Amygdala (tissue), 56 donors: ENCODE measurements at places on chromosomes 6 and 20.

DNA sequence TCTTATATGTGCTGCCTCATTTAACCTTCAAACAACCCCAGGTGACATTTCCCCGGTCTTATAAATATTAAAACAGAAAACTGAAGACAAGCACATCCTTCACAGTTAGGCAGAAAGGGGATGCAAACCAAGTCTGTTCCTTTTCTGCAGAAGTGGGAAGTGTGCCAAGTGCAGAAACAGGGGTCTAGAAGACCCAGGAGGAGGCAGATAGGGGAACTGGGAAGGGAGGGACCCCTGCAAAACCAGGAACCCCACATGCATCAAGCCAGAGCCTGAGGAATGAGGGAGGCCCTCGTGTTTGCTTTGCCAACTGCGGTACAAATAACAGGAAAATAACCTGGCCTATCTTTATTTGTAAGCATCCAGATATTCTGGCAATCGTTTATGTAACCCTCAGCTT is 17.0 kb upstream of the CST3 start:
- no peak for DNase-seq

DNA sequence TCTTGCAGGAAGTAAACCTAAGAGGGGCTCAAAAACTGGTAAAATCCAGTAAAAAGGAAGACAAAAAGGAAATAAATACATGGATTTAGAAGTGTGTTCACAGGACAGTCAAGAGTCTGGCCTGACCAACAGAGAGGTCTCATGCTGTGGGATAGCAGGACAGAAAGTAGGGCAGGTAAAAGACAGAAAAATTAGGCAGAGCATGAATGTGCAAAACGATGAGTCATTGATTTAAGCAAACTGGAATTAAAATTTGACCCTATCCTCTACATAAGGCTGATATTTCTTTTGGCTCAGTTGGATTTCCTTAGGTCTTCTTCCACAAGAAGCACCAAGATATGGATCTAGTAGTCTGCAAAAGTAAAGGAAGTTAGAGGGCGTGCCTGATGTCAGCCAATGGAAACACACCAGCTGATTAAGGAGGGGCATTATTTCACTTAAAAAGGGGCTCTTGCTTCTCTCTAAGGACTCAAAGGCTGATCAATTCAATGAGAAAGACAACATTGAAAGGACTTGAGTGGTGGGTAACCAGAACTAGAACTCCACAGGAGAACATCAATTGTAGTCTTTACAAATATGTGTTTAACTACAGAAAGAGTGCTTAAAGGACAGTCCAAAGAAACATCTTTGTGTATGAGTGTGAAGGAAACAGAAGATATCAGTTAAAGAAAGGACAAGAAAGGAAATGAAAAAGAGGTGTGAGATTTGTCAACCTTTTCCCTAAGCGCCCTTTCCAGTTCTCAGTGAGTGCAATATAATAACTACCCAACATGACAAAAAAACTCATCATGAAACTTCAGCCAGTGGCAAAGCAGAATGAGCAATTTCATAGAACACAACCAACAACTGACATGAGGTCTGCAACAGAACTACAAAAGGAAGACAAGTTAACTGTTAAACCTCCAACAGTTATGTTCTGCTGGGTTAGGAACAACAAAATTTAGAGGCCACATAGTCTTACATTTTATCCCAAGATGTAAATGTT is 19.4 kb upstream of the MYB start:
- no peak for DNase-seq

GRCh38 chr20:53227523-53227922 is 255.4 kb downstream of the TSHZ2 start:
- DNase-seq = no peak

DNA sequence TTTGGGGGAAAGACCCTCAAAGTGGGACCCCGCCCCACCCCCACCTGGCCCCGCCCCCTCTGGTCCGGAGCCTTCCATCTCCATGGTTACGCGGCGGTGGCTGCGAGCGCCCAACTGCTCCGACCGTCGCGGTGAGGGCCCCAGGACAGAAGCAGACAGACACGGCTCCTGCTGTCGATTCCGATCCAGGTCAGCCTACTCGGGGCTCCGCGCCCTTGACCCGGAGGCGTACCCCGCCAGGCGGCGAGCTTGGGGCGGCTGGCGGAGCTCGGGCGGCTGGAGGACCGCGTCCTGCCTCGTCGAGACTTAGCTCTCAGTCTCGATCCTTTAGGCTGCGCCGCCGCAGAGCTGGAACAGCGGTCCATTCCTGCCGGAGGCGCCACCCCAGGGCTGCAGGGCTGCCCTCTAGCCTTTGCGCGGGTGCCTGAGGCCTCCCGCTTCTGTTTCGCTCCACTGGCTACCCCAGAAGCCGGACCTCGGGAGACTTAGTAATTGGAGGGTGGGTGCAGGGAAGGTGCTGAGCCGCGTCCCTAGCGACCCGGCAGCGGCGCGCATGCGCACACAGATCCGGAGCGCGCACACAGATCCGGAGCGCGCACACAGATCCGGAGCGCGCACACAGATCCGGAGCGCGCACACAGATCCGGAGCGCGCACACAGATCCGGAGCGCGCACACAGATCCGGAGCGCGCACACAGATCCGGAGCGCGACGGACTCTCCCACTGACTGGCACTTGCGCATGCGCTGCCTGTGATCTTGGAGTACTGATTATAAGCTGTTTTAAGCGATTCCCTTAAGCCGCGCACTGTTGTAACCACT is at the start of gene CFAP206:
TSS of gene CFAP206 (plus strand) at position 72 of the 820 bp plus-strand sequence. CDS start 1,868 bp downstream, outside the sequence.
- DNase-seq = peak; percentile 53

DNA sequence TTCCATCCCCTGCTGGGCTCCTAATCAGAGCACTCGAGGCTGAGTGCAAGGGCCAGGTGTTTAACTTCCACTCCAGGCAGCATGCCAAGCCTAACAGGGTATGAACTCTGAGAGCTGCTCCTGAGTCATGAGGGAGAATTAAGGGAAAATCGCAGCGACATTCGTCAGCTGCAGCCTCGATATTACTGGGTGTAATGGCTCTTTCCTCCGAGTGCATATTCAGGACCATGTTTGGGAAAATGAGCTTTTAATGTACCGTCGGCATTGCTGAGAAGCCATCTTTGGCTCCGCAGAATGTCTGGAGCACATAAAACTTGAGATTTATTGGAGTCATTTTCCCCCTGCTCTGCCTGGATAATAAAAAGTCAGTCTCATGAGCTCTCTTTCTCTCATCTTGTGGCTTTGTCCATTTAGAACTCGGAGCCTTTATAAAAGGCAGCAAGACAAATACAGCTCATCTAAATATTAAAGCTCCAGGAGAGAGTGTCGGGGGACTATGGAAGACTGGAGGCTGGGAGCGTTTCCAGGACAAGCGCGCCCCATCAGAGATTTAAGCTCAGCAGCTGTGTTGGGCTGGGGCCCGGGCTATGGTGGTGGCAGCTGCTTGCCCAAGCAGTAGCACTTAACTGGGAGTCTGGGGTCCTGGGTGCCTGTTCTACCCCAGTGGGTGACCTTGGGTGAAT is 103.7 kb downstream of the TOX2 start:
- DNase-seq = no peak

DNA sequence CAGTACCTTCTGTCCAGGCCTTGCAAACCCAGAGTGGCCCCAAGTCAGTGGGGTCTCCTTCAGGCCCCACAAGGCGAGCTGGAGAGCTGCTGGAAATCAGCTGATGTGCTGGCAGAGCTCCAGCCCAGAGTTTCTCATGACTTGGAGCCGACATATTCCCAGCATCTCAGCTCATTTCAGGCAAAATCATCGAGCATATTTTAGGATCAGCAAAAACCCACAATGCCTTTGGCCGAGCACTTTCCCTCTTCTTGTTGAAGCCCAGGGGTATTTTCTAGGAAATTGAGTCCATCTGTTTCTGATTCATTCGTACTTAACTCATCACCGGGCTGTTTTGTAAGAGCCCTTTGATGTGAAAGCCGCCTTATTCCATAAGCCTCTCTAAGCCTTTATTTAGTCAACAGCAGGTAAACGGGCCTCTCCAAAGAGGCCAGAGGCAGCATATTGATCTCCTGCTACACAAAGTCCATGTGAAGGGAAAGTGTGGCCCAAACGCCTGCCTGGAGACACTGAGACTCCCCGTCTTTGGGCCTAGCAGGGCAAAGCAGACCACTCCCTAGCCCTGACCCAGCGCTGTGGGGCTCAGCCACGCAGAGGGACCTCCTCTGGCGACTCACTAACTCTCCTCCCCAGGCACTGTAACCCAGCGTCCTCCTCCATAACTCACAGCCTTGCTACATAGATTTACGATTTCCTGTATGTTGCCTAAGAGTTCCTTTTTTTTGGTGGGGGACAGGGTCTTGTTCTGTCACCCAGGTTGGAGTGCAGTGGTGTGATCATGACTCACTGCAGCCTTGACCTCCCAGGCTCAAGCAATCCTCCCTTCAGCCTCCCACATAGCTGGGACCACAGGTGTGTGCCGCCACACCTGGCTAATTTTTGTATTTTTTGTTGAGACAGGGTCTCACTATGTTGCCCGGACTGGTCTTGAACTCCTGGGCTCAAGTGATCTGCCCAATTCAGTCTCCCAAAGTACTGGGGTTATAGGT is 12.1 kb upstream of the C20orf203 start:
- DNase-seq = no peak

DNA sequence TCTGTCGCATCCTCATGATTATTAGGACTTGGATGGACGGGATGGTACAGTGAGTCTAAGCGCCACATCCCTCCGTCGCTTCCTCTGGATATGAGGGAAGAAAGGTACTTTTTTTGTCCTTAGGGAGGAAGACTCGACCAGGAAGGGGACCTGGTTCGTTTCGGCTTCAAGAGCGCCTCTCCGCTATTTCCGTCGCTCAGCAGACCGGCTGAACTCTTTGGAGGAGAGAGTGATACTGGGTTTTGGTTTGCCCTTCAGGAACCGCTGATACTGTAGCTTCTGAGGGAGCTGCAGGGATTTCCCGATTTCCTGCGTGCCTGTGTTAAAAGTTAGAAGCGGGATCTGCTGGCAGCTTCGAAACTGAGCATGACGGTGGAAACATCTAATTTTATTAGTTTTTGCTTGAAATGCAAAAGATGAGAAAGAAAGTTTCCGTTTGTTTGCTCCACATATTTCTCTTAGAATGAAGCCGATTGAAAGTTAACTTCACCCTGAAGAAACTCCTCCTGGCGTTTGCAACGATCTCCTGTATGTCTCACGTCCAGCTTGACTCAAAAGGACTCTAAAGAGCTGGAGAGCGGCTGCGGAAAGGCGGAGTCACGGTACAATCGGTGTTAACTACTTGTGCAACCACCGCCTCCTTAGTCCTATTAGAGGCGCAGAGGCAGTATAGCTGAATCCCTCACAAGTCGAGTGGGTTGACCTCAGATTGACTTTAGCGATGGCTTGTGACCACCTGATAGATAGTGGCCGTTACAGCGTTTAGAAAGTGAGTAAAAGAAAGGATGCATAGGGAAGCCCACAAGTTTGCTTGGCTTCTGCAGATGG is 129.4 kb downstream of the TRIM27 start:
- no peak for DNase-seq

- DNase-seq = peak; percentile 98
Observed at GRCh38 chr6:33317669-33318425, at the start of gene ZBTB22. ZBTB22 (minus strand) TSS chr6:33317744; CDS start chr6:33316916, 828 bp downstream.

GRCh38 chr6:68826501-68826900 is 191.4 kb downstream of the ADGRB3 start:
- DNase-seq = no peak

GRCh38 chr6:108839083-108839642 is 9.1 kb upstream of the ARMC2 start:
- DNase-seq = no peak

GRCh38 chr6:166009385-166010031 is 158.1 kb downstream of the TBXT start:
- DNase-seq = no peak

DNA sequence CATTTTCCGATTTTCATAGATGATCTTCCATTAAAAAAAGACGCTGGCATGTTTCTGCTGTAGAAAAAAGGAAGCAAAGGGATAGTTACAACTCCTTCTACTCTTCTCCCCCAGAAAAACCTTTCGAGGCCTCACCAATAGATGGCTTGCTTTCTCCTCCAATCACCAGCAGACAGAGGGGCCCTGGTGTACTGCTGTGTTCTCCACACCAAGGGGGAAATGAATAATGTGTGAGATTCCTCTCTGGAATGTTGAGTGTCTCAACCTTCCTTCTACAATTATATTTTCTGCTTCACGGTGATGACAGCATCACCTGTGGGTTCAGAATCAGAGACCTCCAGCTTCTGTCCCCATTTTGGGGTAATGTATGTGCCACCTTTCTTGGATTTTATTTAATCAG is 185.7 kb upstream of the FLRT3 start:
- DNase-seq = no peak

GRCh38 chr6:84789170-84789569 is 24.8 kb upstream of the TBX18 start:
- no peak for DNase-seq

DNA sequence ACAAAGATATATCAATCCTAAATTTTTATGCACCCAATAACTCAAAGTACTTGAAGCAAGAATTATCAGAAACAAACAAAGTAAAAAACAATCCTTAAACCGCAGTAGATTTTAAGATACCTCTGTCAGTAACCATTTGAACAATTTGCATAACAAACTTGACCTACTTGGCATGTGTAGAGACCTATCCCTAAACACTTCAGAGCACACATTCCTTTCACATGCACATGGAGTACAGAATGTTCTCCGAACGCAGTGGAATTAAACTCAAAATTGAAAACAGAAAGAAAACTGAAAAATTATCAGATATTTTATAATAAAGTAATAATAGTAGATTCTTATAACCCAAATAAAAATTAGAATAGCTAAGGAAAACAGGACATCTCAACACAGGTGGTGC is 162.6 kb upstream of the THBS2 start:
- no peak for DNase-seq

- DNase-seq = no peak
Observed at GRCh38 chr20:43490038-43490437, 17.5 kb upstream of the L3MBTL1 start.

DNA sequence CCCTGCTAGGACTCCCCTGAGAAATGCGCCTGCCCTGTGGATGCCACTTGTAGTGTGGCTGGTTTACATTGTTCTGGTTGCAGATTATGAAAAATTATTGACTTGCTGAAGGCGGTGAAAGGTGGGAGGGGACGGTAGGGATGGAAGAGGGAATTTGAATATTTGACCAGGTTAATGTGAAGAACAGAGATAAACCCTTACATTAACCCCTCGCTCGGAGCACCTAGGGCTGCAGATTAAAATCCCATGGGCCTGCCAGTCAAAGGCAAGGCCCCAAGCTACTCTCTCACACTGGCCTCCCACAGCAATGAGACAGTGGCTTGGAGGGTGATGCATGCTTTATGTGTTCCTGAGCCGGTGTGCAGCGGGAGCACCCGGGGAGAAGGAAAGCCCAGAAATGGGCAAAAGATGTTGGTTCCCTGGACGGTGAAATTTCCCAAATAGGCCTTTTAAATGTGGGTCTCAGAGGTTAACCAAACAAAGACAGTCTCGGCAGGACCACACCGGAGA is 2.5 kb downstream of the FOXF2 start:
- no peak for DNase-seq

DNA sequence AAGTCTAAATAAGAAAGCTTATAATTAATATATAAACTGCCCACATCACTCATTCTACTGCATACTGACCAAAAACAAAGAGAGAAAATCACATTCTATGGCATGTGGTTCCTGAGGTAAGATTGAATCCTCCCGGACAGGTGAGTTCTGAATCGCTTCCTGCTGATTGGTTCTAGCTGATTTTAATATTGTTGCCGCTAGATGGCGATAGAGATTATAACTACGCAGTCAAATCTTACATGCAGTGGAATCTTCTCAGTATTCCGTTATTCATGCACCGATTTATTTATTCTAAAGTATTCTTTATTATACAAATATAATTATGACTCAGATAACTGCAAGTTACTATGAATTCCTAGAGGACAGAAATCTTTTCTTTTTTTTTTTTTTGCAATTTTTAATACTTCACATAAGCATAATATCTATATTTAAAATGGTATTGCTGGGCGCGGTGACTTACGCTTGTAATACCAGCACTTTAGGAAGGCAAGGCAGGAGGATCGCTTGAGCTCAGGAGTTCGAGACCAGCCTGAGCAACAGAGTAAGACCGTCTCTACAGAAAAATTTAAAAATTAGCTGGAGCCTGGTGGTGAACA is 24.2 kb upstream of the TMX4 start:
- DNase-seq = no peak
